IMR-90 (cell line): ENCODE measurements at places on chromosomes 3 and 15. TPM values are rescaled to one million over a fixed set of nuclear protein-coding genes. Genes with fewer than 3 reads are reported as not detected.

DNA sequence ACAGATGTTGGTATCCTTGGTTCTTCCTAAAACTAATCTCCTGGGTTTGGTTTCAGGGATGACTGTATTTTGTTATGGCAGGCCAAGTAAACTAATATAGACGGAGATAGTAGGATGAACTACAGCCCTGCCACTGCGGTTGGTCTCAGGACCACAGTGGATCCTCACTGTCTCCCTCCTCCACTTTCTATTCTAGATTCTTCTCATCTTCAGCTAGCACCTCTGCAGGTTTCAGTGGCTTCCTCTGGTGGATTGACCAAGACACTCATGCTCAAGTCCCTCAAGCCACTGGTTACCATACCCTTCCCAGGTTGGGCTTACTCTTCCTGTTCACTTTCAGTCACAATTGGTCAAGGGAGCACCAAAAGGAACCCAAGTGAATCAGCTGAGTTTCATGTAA lies 71.1 kb upstream of the CLDN18 start:
- DNase-seq, result no peak

- no peak for DNase-seq
Observed at GRCh38 chr15:74815121-74815934, 2.7 kb downstream of the LMAN1L start.

The STRA6 gene
- not detected in 2 replicates for total RNA-seq

The CPNE4 gene
- not detected in 2 replicates for total RNA-seq

DNA sequence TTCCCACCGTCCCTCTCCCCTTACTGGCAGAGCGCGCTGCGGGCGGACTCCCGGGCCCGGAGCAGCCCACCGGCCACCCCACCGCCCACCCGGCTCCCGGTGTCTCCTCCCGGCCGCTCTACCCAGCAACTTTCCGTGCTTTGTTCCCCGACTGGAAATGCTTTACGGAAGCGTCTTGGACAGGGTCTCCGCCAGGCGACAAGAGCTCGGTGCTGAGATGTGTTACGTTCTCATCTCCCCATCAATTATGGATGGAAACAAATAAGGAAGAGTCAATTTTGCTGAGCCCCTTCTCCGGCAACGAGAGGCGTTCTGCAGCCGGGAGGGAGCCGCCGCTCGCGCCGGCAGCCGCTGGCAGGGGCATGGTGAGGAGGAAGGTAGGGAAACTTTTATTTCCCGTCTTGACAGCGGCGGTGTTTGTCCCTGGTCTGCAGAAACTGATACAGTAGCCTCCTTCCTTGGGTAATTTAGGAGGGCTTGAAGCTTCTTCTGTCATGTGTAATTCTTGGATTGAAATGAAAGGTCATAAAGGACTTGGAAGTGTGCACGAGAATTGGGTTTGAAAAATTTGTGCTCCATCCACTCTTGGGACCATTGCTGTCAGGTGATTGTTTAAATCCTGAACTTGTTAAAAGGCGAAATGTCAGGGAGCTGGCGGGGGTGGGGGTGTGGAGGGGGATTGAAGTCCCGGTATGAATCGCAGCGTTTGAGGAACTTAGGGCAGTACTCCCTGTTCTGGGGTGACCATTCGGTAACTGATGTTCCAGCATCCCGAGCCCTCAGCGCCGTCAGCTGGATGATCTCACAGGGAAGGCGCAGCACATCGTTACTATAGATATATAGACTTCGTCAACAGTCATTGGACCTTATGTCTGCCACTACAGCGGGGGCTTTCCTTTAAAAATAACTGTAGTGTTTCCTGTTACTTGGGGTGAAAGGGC lies 1.5 kb downstream of the SEMA6D start:
- DNase-seq, result peak; percentile 54

DNA sequence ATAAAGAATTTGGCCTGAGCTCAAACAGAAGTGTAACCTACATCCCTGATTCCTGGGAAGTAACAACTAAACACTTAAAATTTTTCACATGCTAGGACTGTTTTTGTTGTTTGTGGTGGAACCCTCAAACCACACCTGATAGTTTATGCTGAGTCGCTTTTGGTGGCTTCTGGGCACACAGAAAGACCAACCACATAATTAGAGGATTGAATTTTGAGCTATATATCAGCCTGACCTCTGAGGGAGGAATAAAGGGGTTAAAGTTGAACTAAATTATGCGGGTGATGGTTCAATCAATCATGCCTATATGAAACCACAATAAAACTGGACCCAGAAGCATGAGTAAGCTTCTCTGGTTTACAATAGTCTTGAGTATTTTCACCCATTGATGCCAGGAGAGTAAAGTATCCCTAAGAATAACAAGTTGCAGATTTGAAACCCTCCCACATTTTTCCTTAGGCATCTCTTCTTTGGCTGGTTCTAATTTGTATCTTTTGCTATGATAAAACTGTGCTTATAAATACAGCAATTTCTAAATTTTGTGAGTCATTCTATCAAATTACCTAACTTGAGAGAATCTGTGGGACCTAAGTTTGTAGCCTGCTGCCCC lies 1304.5 kb upstream of the GBE1 start:
- no peak for DNase-seq

The ALDH1A3 gene
- 5.0 and 8.6 TPM in 2 replicates for total RNA-seq

DNA sequence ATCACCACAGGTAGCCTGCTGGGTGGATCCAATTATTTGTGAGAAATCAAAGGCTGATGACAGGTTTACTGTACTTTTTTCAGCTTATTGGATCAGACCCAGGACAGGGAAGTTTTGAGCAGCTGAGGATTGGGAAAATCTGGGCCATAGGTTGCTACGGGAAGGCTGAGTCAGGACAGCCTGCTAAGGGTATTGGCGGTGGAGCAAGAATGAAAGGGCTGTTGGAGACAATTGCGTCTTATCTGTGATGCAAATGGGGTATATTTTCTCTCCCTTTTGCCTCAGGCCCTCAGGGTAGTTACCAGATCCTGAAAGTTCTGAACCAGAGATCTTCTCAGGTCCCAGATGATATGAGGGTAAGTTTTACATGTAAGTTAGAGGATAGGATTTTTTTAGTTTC lies 317.7 kb downstream of the EDEM1 start:
- DNase-seq, result no peak

- peak; percentile 85 for DNase-seq
Observed at GRCh38 chr15:38589502-38589901, 24.9 kb upstream of the RASGRP1 start.

DNA sequence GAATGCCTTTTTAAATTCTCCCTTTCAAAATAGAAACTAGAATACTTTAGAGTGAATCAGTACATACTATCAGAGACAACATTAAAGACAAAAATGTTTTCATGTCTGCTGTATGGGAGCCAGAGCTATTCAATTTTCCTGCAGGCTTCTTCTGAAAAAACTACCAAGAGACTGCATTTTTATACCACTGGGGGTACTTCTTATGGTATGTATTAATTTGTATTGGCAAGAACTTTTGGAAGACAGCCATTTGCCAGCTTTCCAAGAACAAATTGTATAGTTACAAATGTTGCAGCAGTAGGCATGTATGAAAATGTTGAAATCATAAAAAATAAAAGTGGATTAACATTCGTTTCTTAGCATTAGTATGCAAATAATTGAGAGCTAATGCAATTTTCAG lies 1010.0 kb upstream of the CADM2 start:
- DNase-seq, result no peak

The ARRDC4 gene
- total RNA-seq, result 9.1 and 10.6 TPM in 2 replicates
